ENCODE measurements at places on chromosomes 16 and 17.

GRCh38 chr16:54116124-54116655 is 170.4 kb downstream of the IRX3 start:
- DNase-seq = no peak

DNA sequence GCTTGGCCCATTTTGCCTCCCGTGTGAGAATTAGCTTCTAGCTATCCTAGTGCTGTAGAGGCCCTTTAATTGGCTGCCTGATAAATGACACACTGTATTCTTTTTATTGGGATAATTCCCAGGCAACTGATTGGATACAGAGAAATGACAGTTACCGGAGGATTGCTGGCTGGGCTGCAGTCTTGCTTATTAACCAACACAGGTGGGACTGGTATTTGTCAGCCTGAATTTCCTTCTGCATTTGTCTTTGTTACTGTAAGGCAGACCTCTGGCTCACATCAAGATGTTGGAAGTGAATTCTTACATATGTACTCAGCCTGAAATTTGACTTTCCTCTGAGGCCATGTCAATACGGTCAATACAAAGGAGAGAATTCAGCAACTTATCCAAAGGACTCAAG is 650.8 kb upstream of the SOX9 start:
- no peak for DNase-seq

- DNase-seq = no peak
These were observed 143.5 kb upstream of the TOX3 start for GRCh38 chr16:52690468-52690867.

DNA sequence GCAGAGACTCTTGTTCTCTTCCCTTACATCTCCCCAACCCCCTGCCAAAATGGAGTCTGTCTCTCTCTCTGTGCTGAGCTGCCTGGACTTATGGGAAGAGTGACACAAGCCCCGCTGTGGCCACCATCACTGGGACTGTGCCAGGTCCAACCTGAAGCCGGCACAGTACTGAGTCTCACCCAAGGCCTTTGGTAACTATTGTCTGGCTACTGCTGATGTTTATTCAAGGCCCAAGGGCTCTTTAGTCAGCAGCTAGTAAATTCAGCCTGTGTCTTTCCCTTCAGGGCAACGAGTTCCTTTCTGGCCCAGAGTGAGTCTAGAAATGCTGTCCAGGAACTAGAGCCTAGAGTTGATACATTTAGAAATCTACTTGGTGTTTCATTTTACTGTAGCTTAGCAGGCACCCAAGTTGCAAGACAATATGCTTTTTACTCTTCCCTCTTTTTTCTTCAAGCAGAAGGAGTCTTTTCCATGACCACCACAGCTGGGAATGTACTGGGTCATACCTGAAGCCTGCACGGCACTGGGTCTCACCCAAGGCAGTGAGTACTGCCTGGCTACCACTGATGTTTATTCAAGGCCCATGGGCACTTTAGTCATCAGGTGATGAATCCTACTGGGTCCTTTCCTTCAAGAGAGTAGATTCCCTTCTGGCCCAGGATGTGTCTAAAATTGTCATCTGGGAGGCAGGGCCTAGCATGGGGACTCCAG is 17.7 kb downstream of the EFCAB5 start:
- no peak for DNase-seq

DNA sequence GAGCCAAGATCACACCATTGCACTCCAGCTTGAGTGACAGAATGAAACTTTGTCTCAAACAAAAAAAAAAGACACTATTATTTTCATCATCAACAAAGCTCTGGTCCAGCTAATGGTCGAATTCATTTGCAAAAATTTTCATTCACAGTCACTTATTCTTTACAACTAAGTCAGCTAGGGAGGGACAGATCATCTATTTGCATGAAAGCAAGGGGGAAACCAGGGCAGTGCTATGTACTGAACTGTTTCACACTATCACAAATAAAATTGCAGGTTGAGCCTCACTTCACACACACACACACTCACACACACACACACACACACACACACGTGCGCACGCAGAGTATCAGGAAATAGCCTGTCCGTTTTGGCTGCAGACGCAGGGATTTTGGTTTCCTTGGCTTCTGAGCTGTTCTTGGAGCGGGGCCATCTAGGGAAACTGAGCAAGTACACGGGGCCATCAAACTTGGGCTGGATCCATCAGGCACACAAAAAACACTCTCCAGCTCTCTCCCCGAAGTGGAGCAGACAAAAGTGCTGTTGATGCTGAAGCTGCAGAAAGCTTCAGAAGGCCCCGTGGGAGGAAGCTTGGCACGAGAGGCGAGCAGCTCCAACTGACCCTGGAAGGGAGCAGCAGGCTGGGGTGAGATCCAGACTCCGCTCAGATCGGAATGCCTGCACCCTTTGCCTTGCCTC is 44.3 kb upstream of the HELZ start:
- DNase-seq = no peak

DNA sequence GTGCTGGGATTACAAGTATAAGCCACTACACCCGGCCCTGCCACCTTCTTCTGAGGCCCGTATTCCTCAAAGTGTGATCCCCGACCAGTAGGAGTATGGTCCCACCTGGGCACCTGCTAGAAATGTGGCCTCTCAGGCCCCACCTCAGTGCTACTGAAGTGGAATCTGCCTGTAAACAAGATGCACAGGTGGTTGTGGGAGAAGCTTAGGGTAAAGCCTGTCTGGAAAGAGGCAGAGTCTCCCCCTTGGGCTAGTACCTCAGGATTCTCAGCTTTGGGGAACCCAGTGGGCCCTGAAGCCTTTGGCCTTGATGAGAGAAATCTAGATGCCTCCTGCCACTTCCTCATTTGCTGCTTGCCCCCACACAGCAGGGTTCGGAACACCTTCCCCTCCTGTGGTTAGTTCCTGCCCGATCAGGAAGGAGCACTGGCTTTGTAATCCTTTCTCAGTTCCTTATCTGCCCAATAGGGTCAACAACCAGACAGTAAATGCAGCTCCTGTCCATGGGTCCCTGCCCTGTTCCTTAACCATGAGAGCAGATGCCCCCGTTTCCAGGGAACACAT is 25.2 kb downstream of the TK2 start:
- no peak for DNase-seq

GRCh38 chr16:57867000-57867561 is 64.8 kb upstream of the KIFC3 start:
- no peak for DNase-seq

GRCh38 chr17:66509926-66510325 is 207.5 kb downstream of the PRKCA start:
- DNase-seq = no peak

- no peak for DNase-seq
These were observed 145.2 kb downstream of the PMP22 start for GRCh38 chr17:15119968-15120367.

- no peak for DNase-seq
These were observed 8.5 kb upstream of the ADCY7 start for GRCh38 chr16:50257876-50258275.

DNA sequence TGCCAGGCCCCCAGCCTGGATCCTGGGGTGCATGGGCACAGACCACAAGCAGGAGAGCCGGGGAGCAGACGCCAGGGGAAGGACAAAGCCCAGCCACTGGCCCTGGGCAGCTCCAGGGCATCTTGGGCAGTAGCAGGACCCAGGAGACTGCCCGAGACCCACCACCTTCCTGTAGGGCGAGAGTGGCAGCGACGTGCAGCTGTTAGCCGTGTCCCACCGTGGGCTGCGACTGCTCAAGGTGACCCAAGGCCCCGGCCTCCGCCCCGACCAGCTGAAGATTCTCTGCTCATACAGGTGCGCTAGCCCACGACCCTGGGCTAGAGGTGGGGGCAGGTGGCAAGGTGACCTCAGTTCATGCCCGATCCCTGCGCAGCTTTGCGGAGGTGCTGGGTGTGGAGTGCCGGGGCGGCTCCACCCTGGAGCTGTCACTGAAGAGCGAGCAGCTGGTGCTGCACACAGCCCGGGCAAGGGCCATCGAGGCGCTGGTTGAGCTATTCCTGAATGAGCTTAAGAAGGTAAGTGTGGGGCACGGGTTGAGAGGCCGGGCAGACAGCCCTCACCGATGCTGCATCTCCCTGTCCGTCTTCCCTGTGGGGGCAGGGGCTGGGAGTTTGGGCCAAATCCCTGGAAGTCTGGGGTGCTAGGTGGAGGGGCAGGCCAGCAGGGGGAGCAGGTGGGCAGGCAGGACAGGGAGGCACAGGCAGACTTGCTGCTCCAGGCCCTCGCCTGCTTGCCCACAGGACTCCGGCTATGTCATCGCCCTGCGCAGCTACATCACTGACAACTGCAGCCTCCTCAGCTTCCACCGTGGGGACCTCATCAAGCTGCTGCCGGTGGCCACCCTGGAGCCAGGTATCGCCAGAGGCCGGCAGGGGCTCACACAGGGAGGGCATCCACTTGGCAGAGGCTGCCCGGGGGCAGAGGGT is 13.5 kb upstream of the SMIM5 start:
- DNase-seq = peak; percentile 77

DNA sequence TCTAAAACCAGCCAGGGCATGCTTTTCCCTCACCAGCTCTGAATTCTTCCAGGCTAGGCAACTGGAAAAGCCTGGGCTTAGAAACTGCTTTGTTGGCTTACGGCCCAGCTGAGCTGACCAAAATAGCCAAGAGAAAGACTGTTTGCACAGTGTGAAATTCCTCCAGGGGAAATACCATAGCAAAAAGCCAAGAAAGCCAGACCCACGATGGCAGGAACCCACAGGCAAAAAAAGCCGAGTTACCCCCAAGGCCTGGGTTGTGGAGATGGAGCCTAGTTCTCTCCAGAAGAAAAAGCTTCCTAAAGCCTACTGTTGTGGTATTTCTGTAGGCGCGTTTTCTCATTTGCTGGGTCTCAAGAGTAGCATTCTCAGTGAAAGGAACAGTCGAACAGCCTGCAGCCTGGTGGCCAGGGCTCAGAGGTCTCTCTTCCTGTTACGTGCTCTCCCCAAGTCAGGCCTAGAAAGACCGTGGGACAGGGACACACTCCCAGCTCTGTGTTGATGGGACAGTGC is 9.2 kb downstream of the SP2 start:
- DNase-seq = no peak

- no peak for DNase-seq
These were observed 18.9 kb downstream of the COG1 start for GRCh38 chr17:73211745-73212144.

DNA sequence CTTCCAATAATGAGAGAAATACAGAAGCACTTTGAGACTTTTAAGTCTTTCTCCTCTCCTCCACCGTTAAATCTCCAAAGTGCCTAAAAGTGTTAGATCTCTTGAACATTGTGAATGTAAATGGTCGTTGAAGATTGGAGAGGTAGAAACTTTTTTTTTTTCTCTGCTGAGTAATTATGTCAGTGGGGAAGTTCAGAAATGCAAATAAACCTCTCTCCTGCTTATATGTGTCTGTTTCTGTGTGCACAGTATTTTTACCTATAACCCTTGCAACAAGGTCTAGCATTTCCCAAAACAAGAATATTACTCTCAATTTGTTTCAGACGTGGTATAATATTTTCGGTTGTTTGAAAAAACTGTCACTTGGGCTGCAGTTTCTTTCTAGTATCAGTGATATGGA is 833.6 kb upstream of the CDH8 start:
- DNase-seq = no peak

- no peak for DNase-seq
These were observed 443.0 kb upstream of the CCL2 start for GRCh38 chr17:33811984-33812577.

DNA sequence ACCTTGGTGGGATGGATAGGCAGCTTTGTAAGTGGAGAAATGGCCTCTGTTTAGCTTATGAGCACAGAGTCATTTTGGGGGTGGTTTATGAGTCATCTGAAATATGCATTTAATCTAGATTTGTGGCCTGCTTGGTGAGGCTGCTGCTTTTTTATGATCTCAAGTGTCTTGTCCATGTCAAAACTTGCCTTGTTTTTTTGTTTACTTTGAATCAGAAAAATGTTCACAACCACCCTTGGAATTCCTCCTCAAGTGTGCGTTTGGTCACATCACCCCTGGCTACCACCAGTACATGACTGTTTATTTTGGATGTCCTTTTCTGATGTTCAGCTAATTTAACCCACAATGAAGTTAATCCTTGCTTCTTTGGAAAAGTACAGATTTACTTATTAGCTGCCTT is 64.6 kb downstream of the FTO start:
- no peak for DNase-seq

GRCh38 chr17:17685775-17686291 is 4.6 kb downstream of the RAI1 start:
- DNase-seq = no peak

DNA sequence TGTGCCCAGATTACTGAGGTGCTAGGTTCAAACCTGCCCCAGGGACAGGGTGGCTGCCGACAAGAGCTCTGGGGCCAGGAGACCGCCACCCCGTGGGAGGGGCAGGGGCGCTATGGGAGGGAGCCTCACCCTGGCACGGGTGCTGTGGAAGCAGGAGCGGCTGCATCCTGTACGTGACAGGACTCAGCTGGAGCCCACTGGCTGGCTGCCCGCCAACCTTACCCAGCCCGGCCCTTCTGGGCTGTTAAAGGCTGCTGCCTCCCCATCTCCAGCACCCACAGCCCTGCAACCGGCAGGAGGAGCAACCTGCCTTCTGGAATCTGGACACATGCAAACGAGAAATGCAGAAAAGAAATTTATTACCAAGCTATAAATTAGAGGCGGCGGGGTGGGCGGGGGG is 11.2 kb downstream of the PAM16 start:
- no peak for DNase-seq

DNA sequence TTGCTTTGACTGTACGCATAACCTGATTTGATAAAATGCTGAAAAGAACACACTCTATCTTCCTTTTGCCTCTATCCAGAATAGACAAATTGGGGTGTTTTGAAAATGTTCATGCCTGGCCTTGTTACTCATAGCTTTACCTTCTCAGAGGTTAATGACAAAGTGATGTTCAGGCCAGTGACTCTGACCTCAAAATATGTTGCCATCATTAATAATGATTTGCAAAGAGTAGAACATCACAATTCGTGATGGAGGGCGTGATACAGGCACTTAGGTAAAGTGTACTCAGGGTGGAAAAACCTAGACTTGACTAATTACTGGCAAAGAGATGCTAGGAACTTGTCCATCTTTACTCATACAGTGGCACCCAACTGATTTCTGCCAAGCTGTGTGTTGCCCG is 656.6 kb upstream of the SOX9 start:
- no peak for DNase-seq

GRCh38 chr17:30376621-30377452 is 1.9 kb upstream of the CPD start:
- no peak for DNase-seq

GRCh38 chr16:9847146-9847545 is 335.1 kb downstream of the GRIN2A start:
- DNase-seq = no peak
